ENCODE measurements at places on chromosomes 6 and 20.

GRCh38 chr6:122033564-122034181 lies 365.8 kb upstream of the HSF2 start:
- DNase-seq = peak; percentile 6

DNA sequence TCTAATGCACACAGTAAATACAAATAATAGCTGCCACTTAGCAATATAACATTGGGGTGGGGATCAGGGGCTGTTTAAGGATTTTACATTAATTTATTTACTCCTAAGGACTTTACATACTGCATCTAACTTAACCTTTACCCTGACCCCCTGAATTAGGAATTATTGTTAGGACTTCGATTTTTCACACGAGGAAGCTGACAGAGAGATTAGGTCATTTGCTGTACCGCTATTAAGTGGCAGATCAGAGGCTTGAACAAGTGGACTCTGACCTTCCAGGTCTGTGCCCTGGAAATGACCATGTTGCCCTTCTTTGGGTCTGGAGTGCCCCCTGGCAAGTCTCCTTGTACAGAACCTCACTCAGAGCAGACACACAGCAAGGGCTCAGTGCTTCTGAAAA lies 5.2 kb upstream of the ELMO2 start:
- DNase-seq = no peak

DNA sequence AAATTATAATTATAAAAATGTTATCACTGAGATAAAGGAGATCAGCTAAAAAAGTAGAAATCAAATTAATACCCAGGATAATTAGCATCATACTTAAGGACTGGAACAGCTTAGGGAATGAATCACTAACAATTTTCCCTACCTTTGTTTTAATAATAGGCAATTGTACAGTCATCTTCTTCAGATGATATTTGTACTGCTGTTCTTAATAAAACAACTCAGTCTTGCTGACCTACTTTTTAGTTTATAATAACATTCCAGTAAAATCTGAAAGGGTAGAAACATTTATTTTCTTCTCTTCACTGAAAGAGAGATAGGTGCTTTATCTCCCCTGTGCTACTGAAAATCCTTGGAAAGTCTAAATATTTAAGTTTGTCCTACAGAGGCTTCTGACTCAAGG lies 271.2 kb upstream of the THEMIS start:
- DNase-seq = no peak

GRCh38 chr6:45421709-45422502 lies 44.2 kb upstream of the SUPT3H start:
- DNase-seq = peak; percentile 44

GRCh38 chr6:6758915-6759654 lies 170.6 kb downstream of the LY86 start:
- DNase-seq = peak; percentile 20

DNA sequence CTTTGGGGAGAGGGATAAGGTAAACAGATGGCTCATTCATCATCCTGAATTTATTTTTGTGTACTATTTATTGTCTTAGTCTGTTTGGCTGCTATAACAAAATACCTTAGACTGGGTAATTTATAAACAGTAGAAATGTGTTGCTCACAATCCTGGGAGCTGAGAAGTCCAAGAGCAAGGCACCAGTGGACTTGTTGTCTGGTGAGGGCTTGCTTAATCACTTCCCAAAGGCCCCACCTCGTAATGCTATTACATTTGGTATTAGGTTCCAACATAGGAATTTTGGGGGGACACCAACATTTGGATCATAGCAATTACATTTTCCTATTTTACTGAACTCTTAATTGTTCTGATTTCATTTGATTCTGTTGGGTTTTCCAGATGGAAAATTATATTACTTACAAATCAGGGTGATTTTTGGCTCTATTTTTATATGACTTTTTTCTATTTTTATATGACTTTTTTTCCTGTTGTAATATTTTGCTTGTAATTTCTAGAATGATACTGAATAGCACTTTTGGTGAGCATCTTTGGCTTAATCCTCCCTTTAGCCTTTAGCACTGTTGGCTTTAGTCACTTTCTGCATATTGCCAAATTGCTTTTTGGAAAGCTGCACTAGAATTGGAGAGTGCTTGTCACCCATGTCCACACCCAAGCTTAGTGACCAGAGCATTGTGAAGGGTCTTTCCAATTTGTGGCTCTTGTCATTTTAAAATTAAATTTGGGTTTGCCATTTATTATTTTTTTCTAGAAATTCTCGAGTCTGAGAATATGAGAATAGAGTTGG lies 43.7 kb upstream of the TULP4 start:
- no peak for DNase-seq

- no peak for DNase-seq
Observed at GRCh38 chr20:38159957-38160756, 4.9 kb downstream of the TGM2 start.

DNA sequence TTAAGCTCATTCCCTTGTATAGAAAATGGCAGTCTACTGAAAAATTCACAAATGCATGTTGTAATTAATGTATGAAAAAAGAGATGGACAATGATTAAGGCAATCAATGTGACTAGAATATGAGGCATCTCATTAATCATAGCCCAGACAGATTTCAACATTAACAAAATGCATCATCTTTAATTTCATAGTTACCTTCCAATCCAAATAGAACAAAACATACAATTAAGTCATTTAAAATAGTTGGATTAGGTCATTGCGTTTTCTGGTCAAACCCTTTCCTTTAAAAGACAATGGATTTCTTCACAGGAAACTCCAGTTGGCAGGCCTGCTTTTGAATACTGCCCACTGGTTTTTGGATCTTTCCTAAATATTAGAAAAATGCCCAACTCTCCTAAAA lies 203.9 kb downstream of the HAO1 start:
- DNase-seq = no peak

DNA sequence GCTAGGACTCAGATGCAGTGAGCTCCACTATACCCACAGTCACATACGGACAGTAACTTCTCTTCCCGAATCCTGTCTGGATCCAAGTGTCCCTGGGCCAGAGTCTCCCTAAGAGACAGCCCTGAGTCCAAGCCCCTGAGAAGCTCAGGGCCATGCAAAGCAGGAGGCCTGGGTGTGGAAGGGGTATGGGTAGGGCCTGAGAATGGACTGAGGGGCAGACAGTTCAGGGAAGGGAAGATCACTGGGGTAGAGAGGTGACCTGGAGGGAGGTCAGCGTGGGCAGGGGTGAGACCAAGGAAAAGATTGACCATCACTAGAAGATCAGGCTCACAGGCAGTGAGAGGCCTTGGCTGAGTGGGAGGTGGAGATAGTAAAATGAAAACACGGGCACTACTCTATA lies 8.8 kb downstream of the RPS6KA2 start:
- DNase-seq = no peak
